ENCODE measurements at places on chromosomes 2 and 18.

- no peak for DNase-seq
Measured at GRCh38 chr2:231696004-231696367, 12.3 kb upstream of the PTMA start.

DNA sequence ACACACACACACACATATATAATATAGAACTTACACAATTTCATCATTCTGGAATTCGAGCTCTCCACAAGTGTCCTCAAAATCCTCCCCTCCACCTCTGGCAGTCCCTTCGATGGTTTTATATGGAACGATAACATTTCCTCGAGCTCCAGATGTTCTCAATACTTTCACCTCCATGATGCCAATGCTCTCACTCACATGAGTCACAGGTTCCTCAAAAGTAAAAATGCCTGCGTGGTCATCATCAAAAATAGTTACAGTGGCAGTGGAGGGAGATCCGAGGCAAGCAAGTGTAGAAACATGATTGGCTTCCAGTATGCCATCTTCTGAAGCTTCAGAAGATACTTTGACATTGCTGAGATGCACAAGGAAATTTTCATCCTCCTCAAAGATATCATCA is 23.5 kb downstream of the SLC8A1 start:
- DNase-seq: no peak

GRCh38 chr2:240970816-240971215 is 27.6 kb upstream of the SNED1 start:
- DNase-seq: no peak

DNA sequence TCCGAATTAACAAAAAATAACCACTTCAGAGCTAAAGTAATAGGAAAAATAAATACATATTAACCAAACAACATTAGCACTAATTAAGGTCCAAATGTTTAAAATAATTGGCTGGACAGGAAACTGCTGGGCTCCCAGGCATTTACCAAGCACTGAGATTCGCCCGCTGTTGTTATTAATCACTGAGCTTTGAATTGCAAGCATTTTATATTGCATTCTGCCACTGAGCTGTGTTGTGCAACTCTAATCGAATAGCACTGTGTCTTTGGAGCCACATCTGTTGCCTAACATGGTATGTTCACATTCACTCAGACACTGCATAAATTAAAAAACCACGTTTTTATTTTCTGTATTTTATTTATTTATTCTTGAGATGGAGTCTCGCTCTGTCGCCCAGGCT is 88.9 kb downstream of the SOWAHC start:
- no peak for DNase-seq

GRCh38 chr18:22813648-22814328 is 119.3 kb upstream of the RBBP8 start:
- DNase-seq: peak; percentile 60

GRCh38 chr2:47490406-47490805 is 87.5 kb downstream of the MSH2 start:
- no peak for DNase-seq

DNA sequence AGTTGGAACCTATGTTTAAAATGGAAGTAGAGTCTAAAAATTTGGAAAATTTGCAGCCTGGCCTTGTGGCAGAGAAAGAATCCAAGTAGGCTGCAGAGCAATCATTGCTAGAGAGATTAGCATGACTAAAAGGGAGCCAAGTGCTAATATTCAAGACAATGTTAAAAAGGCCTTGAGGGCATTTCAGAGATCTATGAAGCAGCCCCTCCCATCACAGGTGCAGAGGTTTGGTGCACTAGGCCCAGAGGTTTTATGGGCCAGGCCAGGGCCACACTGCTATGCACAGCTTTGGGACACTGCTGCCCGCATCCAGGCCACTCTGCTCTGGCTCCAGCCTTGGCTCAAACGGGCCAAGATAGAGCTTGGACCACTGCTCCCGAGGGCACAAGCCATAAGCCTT is 6.7 kb upstream of the IL1A start:
- no peak for DNase-seq

DNA sequence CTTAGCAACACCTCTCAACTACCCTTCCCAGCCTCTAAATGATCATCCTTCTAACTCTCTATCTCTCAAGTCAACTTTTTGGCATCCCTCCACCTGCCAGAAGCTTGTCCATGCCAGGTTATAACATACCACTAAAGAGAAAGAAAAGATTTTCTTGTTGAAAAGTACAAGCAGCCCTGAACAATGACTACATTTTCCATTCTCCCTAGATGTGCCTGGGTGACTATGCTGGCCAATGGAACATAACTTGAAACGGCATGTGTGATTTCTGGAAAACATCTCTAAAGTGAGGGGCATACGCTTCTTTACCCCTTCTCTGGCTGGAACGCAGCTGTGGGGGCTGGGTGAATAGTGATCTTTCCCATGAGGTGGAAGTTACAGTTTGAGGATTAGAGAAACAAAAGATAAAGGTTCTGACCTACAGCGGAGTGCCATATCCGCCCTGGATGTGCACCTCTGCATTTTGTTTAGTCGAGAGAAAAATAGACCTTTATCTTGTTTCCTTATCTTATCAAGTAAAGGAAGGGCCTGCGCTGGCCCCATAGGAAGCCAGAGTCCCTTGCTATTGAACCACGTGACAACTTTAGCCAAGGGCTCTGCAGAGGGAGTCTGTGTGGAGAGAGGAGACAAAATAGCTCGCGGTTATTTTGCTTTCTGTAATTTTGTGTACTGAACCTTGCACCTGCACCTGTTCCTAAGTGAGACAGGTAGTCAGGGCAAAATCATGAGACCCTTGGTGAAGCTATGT is 436.8 kb downstream of the TGIF1 start:
- no peak for DNase-seq

DNA sequence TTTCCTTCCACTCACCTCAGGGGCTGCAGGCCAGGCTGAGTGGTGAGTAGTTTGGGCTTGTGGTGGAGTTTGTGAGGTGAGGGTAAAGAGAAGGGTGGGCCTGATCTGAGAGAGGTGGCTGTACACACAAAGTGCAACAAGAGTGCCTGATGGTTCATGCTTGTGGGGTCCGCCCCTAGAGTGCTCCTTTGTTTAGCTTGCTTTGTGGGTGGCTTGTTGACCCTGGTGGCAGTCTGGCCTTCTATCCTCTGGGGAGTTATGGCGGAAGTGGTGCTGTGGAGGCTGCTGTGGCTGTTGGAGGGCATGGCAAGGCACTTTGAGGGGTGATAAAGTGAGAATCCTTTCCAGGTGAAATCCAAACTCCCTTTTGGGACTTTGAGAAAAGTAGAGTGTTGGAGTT is 10.6 kb downstream of the UBE2F start:
- DNase-seq: no peak

- DNase-seq: no peak
Measured at GRCh38 chr18:13359210-13359609, 140.7 kb downstream of the LDLRAD4 start.

GRCh38 chr2:81304154-81304830 is 999.7 kb upstream of the LRRTM1 start:
- DNase-seq: peak; percentile 16

GRCh38 chr2:37771600-37772088 is 100.2 kb upstream of the CDC42EP3 start:
- no peak for DNase-seq

- no peak for DNase-seq
Measured at GRCh38 chr2:120772261-120772660, 36.6 kb downstream of the GLI2 start.

GRCh38 chr18:74972354-74972753 is 236.6 kb downstream of the PTGR3 start:
- DNase-seq: no peak

DNA sequence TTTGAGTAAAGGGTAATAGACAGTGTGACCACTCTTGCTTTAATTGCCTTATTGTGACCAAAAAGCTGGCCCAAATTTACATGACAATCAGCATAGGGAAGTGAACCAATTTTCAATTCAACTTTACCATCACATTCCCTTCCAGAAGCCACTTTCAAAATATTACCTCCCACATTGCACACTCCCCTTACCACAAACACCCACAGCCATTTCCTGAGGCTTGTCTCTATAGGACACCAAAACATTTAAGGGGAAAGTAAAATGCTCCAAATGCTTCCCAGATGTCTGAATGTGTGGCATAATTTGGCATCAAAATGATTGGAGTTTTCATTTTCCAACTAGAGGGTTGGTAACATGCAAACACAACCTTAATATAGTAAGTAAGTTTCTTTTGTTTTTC is 616.1 kb downstream of the SLC4A3 start:
- no peak for DNase-seq

DNA sequence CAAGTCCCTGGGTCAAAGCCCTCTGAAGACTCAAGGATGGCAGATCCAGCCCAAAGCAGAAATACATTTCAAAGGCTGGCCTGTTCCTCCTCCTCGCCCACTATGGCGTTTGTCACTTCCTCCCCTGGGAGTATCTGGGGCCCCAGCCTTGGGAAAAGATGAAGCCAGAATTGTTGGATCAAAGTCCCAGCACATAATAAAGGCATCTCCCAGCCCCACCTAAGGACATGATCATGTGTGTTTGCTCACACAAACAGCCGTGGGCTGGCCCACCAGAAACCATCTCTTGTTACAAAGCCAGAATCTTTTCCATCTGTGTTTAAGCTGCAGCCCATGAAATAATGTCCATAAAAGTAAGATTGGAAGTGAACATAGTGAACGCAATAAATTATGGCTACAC is 50.1 kb upstream of the HAAO start:
- no peak for DNase-seq

- DNase-seq: no peak
Measured at GRCh38 chr2:217481577-217481976, 521.2 kb downstream of the TNS1 start.

GRCh38 chr18:39348757-39349156 is 1783.2 kb upstream of the CELF4 start:
- DNase-seq: no peak

GRCh38 chr2:173572848-173573247 is 218.2 kb downstream of the CDCA7 start:
- no peak for DNase-seq

GRCh38 chr2:224861266-224861665 is 145.1 kb upstream of the CCDC195 start:
- DNase-seq: no peak

DNA sequence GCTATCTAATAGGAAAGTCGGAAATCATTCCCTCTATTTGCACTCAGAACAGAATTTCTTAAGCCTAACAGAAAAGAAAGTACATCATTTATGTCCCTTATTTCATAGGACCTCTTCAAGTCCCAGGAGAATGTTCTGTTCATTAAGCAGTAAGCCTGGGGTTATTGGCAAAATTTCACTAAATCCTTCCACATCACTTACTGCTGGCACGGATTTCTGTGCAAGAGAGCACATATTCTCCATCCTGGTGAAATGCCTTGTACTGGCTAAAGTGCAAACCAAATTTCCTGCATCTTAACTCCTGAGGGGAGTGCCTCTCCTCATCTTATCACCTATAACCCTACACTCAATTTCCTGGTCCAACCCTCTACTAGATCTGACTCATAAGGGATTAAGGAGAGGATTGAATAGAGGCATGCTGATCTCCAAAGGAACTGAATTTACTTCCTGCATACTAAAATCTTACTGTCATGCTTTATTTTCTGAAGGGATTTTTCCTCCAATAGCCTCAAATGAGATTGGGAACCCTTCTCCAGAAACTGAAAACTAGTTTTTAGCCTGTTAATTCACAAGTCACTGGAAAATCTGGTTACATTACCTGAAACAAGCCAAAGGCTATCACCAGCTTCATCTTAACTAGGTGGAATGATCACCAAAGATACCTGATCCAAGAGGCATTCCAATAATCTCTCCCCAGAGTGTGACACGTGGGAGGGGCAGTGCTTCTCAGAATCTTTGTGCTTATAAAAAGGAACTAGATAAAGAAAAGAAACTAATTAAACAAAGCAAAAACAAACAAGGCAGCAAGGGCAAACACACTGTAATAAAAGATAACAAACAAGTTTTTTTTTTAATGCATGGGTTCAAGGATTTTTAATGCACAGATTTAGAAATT is 311.1 kb downstream of the NR4A2 start:
- DNase-seq: no peak

- no peak for DNase-seq
Measured at GRCh38 chr2:224178056-224178455, 139.0 kb upstream of the SERPINE2 start.

GRCh38 chr2:182132605-182133004 is 147.0 kb downstream of the PPP1R1C start:
- no peak for DNase-seq

DNA sequence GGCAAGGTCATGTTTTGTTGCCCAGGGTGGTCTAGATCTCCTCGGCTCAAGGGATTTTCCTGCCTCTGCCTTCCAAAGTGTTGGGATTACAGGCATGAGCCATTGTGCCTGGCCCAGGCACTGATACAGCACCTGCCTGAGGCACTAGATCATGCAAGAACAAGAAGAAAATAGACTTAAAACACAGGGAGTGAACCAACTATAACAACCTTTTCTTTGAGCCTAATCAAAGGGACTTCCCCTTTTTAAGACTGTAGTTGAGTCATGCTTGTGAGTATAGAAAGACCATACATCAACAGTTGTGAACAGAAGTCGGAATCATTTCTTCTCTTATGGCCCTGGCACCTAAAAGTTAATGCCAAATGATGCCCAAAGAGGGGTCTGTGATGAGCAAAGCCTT is 47.9 kb upstream of the MAPRE2 start:
- DNase-seq: no peak

GRCh38 chr2:232838406-232838874 is 31.6 kb upstream of the SNORC start:
- DNase-seq: peak; percentile 44

- DNase-seq: peak; percentile 67
Measured at GRCh38 chr2:197514754-197515153, 1.1 kb upstream of the MOB4 start.

- DNase-seq: peak; percentile 30
Measured at GRCh38 chr2:222523783-222524544, 99.6 kb downstream of the SGPP2 start.

DNA sequence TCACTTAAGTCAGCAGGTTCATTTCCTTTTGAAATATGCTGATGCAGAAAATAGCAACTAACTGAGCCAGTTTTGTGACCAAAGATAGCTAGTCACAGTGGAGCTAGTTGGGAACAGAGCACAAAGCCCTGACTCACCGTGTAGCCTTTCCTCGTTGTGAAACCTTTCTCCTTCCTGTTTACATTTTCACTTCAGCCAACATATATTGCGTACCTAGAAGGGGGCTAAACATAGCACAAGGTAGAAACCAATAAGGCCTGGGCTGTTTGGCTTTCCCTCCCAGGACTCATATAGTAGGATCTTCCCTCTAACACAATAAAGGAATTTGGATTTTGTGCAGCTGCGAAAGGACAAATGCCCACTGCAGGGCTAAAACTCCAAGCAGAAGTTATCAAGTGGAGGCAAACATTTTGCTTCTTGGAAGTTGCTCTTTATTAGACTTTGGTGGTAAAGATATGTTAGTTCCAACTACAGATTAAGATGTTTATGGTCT is 24.5 kb upstream of the LPIN2 start:
- DNase-seq: peak; percentile 63

GRCh38 chr2:151728804-151729414 is 5.4 kb downstream of the NEB start:
- DNase-seq: peak; percentile 8

DNA sequence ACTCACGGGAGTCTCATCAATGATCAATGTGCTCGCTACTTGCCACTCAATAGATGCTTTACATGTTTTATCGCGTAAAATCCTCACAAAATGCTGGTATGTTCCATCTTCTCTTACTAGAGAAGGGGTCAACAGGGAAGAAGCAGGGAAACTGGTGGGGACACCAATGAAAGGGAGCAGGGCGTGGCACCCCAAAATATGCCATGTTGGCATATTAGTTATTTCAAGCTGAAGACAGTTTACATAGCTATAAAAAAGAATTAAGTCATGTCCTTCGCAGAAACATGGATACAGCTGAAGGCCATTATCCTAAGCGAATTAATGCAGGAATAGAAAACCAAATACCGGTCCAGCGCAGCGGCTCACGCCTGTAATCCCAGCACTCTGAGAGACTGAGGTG is 8.1 kb upstream of the ZNF236 start:
- no peak for DNase-seq

GRCh38 chr18:685438-685837 is 27.0 kb downstream of the ENOSF1 start:
- DNase-seq: no peak
